Activated CD8-positive, alpha-beta memory T cell treated with anti-CD3 and anti-CD28 coated beads for 1 hour (primary cell): ENCODE measurements at places on chromosomes 3 and 15.

DNA sequence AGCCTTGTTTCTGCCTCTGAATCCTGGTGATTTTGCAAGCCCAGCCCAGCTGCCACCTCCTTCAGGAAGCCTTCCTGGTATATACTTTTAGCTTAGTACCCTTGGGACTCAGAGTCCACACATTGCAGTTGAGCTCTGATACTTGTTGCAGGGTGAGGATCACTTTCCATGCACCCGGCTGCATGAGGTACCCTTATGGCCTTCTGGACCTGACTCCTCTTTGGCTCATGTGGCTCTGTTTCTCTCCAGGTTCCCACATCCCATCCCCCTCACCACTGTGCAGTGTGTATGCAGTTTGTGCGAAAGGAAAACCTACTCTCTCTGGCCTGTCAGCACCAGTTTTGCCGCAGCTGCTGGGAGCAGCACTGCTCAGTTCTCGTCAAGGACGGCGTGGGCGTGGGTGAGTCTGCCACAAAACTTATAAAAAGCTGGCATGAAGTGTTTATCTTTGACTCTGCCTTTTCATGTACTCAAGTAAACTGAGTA lies 23.1 kb upstream of the P4HTM start:
- DNase-seq, result no peak

- DNase-seq, result no peak
Observed at GRCh38 chr3:192005989-192006388, 545.0 kb downstream of the PYDC2 start.

- DNase-seq, result no peak
Observed at GRCh38 chr3:96319166-96319565, 495.2 kb upstream of the EPHA6 start.

DNA sequence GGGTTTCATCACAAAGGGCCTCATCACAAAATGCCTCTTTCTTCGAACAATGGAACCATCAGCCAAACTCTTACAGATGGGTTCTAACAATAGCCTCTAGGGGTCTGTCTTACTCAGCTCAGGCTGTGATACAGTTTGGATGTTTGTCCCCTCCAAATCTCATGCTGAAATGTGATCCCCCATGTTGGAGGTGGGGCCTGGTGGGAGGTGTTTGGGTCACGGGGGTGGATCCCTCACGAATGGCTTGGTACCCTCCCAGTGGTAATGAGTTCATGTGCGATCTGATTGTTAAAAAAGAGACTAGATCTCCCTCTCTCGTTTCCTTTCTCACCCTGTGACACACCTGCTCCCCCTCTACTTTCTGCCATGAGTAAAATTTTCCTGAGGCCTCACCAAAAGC lies 47.9 kb upstream of the LIPC start:
- DNase-seq, result no peak

DNA sequence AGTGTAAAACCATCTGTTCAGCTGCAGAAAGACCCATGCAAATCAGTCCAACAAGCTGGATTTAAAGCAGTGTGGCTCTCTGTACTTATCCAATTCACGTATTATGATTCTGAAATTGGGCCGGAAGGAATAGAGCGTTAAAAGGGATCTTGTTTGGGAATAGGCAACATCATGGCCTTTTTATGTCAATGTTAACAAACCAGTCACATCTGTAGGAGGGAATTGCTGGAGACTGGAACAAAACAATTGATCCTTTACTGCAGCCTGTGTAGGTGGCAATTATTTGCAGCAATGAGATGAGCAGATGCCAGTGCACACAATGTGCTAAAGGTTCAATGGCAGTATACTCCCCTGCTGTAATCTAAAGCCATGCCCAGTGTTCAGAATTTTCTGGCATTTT lies 887.4 kb upstream of the ROBO1 start:
- DNase-seq, result no peak

DNA sequence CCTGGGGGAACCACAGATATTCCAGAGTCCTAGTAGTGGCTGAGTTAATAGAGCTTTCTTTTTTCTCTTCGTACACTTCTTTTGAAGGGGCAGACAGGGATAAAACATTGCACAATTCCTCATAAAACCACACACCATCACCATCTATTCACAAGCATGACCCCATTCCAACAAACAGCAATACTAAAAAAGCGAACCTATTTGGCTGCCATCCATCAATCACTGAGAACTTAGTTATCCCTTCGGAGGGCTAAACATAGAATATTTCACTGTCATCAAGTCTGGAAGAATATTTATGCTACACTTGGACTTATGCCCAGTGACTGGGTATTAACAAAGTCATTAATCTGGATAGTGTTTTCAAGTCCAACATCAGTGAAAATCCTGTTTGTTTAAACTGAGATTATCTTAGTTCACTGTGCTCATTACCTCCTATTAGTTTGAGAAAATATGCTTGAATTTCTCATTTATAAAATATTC lies 80.3 kb upstream of the PRTG start:
- DNase-seq, result no peak
